ENCODE measurements at places on chromosomes 5 and 9. TPM values are rescaled to one million over a fixed set of nuclear protein-coding genes. Genes with fewer than 3 reads are reported as not detected.

DNA sequence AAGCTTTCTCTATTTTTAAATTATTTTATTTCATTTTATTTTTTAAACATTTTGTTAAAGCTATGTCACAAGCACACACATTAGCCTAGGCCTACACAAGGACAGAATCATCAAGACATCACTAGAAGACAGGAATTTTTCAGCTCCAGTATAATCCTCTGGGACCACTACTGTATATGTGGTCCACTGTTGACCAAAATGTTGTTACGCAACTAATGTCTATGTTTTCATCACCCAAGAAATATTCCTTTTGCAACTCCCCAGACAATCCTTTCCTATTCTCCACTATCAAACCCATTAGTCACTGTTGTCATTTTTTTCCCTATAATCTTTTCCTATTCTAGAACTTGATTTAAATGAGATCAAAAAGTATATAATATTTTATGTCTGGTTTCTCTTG is 2371.7 kb upstream of the C9orf72 start:
- no peak for DNase-seq

Gene RHOBTB3
- 0.50 TPM for polyA plus RNA-seq

Gene QRFP
- polyA plus RNA-seq: not detected

GRCh38 chr9:92988215-92988768 is 41.0 kb downstream of the FGD3 start:
- peak; percentile 96 for DNase-seq

DNA sequence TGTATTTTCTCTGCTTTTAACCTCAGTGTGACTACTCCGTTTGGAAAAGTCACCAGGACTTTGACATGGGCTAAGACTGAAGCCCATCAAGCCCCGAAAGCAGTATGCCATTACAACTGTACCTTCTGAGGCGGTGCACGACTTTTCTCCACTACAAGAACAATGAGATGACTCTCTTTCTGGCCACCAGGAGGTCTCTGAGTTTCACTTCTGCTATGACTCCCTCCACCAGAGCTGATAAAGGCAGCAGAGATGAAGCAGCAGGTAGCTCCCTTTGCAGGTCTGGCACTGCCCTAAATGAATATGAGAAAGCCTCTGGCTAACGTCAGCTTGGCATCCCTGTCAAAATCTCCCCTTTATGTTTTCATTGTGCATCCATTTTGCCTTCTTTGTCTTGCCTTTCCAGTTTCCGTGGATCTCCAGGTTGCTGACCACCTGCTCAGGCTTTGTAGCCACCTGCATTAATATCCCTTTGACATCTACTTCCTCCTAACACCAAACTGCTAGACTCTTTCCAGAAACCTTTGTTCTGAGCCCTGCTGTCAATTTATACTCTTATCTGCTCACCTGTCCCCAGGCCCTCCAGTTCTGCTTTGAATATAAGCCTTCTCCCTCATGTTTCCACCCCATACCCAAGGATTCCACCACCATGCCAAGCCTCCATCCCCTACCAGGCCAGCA is 221.7 kb downstream of the ZNF608 start:
- no peak for DNase-seq

Gene STKLD1
- polyA plus RNA-seq: 0.44 TPM

- peak; percentile 54 for DNase-seq
Measured at GRCh38 chr9:21933865-21934264, 60.3 kb downstream of the CDKN2A start.

- peak; percentile 5 for DNase-seq
Measured at GRCh38 chr5:119655061-119655460, 25.7 kb downstream of the FAM170A start.

DNA sequence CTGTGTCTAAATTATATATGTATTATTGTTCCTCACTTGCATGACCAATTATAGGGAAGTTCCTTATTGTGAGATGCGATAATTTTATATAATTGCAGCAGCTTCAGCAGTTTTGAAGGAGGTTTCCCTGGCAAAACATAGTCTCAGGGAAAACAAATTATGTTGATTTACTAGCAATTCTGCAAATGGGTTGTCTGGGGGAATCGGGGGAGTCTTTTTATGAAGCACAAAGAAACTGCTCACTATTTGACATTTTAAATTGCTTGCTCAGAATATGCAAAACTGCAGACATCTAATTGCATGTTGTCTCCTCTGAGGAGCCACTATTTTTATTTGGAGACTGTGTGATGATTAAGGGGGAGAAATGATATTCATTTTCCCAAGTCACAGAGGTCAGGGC is 361.6 kb downstream of the YTHDC2 start:
- no peak for DNase-seq

Gene GABRA6
- polyA plus RNA-seq: not detected

DNA sequence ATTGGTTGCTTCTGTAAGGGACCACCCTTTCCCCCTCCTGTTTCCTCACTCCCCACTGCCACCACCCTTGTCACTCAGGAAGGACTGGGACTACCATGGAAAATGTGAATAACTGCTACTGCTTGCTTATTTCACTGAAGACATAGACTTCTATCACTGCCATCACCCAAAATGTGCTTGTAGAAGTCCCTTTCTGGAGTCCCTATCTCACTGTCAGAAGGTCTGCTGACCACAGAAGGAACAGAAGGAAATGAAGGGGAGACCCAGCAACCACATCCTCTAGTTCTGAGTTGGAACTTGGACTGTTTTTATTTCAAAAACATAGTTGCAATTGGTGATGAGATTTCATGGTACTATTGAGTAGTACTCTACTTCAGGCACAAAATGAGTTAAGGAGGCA is 122.5 kb downstream of the NPR3 start:
- no peak for DNase-seq

- DNase-seq: no peak
Measured at GRCh38 chr5:14201325-14202045, 58.3 kb downstream of the TRIO start.

Gene EEIG1
- polyA plus RNA-seq: 4.0 TPM

GRCh38 chr5:156631005-156631404 is 219.1 kb upstream of the PPP1R2B start:
- no peak for DNase-seq

DNA sequence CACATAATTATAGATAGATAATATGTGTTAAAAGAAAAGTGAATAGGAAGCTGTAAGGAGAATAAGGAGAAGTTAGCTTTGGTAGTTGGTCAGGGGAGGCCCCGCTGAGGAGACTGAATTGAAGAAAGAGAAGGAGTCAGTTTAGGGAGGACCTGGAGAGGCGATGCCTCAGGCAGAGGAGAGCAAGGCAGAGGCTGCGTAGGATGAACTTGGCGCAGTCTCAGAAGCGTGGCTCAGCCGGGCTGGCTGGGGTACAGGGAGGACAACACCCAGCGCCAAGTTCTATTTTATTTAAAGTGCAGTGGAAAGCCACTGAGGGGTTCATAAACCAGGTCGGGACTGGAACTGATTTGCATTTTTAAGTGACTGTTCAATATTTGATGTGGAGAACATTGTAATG is 68.5 kb downstream of the PTCD2 start:
- DNase-seq: no peak

- no peak for DNase-seq
Measured at GRCh38 chr9:85940275-85940831, 593 bp upstream of the NAA35 start.

Gene LIX1
- polyA plus RNA-seq: not detected

Gene PCSK1
- not detected for polyA plus RNA-seq

DNA sequence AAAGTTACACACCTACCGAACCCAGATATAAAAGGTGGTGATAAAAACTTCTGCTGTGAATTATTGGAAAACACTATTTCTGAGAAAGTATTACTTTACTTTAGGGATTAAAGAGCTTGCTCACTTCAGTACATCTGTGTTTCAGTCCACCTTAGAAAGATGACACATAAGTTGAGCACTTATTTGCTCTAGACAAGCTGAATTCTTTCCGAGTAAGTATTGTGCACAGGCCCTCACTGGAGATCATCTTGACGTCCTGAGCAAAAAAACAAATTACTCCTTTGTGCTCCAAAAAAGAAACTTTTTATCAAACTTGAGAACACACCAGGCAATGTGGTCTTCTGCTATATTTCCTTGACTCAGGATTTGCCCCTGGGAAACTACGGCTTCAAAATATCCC is 231.0 kb upstream of the GRAMD2B start:
- DNase-seq: no peak

Gene EGR1
- 27.6 TPM for polyA plus RNA-seq

GRCh38 chr9:37582548-37583157 is 6.5 kb upstream of the FBXO10 start:
- DNase-seq: peak; percentile 43

- no peak for DNase-seq
Measured at GRCh38 chr9:127539259-127539981, 72.7 kb upstream of the STXBP1 start.

- no peak for DNase-seq
Measured at GRCh38 chr5:6820851-6821479, 107.7 kb downstream of the TENT4A start.

DNA sequence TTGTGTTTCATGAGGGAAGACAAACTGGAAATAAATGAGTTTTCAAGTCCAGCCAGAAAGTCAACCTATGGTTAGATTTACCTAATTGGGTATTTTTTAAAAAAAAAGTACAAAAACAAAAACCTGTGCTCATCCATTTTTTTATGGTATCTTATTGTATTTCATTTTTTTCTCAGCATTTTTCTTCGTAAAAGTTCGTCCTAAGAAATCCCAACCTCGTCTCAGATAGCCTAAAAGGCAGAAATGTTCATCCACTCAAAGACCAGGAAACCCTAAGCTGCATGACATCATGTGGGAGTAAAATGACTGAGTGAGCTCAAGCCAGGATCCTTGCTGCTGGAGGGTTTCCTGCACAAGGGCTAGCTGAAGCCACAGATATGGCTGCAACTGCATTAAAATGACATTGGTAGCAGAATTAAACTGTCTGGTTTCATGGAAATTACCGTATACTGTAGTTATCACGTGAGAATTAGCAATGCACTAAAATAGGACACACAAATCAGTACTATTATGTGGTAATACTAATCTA is 70.4 kb downstream of the NFIB start:
- DNase-seq: no peak

DNA sequence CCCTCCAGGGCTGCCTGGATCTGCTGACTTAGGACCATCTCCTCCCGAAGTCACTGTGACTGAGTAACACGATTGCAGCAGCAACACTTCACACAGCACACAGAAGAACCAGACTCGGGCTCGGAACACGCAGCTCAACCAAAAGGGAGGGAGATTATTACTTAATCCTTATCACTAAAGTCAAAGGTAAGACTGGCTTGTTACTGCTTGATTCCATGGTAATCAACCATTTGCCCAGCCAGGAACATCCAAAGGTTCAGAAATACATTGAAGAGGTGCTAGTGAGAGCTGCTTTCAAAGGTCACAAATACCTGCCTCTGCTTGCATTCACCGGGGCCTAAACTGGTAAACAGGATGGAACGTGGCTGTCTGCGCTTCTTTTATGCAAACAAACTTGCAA is 7.7 kb downstream of the FBP1 start:
- DNase-seq: no peak

- no peak for DNase-seq
Measured at GRCh38 chr5:137887831-137888230, 1.4 kb upstream of the PKD2L2 start.

- no peak for DNase-seq
Measured at GRCh38 chr5:127440831-127441230, 76.6 kb upstream of the PRRC1 start.

DNA sequence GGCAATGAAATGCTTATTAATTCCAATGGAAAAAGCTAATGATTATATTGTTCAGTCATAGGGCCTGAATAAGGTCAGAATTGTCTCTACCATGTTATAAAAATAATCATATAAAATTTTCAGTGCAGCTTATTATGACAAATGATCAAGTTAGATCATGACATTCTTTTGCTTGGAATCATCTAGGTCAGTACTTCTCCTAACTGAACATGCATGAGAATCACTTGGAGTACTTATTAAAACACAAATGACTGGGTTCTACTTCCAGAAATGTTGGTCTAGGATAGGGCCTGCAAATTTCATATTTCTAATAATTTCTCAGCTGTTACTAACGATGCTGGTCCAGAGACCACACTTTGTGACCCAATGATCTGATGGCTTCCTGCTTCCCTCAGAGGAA is 806.0 kb upstream of the ZNF608 start:
- peak; percentile 29 for DNase-seq

DNA sequence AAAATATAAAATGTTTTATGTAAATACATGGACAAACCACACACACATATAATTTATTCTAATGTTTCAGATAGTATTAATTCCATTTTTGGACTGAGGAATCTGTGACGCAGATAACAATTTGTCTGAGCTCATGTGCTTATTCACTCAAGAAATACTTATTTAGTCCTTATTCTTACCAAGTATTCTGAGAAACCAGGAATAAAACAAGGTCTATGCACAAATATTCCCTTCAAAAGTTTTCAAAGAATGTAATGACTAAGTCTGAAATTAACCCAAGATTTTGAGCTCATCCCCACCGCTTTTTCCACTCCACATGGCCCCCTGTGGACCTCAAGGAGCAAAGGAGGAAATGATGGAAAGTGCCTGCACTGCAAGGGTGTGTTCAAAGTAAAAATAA is 1022.3 kb downstream of the EFNA5 start:
- no peak for DNase-seq

- no peak for DNase-seq
Measured at GRCh38 chr5:158874792-158875191, 224.9 kb downstream of the EBF1 start.

DNA sequence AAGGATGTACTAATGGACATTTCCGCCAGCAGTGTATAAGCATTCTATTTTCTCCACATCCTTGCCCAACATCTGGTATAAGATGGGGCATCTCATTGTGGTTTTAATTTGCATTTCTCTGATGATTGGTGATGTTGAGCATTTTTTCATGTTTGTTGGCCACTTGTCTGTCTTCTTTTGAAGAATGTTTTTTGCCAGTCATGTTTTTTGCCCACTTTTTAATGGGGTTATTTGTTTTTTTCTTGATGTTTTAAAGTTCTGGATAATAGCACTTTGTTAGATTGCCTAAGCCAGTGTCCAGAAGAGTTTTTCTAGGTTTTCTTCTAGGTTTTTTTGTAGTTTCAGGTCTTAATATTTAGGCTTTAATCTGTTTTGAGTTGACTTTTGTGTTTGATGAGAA is 31.7 kb downstream of the RAD23B start:
- no peak for DNase-seq

Gene GFI1B
- polyA plus RNA-seq: not detected

Gene DOCK2
- polyA plus RNA-seq: 0.91 TPM

GRCh38 chr5:96942078-96942477 is 6.2 kb downstream of the LNPEP start:
- DNase-seq: peak; percentile 45

Gene DPYSL3
- polyA plus RNA-seq: 14.5 TPM

Gene SHLD3
- 1.5 TPM for polyA plus RNA-seq

DNA sequence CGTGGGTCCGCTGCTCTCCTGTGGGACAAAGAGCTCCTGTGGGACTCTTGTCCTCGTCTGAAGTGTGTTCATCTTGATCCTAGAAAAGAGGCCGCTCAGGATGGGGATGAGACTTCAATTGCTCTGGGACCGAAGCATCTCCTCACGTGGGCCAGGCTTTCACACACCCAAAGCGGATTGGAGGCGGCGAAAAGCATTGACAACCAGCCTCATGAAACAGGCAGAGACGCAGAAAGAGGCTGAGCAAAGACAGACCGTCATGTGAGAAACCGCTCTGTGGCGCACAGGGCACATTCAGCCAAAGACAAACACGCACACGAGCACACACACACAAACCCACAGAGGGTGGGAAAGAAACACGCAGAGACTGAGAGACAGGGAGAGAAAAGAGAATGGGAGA is 479.5 kb downstream of the SPATA31A7 start:
- no peak for DNase-seq

Gene TAF1L
- polyA plus RNA-seq: not detected

- DNase-seq: no peak
Measured at GRCh38 chr5:72498284-72498683, 8.9 kb downstream of the ZNF366 start.

Gene SPINK7
- polyA plus RNA-seq: not detected
